Skeletal muscle cell (primary cell): ENCODE measurements at places on chromosomes 7 and 10.

DNA sequence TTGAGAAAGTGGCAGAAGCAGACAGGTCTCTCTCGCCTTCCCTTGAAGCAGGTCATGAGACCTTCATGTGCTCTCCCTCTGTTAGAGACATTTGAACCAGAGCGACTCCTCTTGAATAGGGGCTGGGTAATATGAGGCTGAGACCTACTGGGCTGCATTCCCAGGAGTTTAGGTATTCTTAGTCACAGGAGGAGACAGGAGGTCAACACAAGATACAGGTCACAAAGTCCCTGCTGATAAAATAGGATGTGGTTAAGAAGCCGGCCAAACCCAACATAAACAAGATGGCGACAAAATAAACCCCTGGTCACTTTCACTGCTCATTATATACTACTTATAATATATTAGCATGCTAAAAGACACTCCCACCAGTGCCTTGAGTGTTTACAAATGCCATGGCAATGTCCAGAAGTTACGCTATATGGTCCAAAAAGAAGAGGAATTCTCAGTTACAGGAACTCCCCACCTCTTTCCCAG lies 43.5 kb upstream of the MSRB2 start:
- DNase-seq = no peak

DNA sequence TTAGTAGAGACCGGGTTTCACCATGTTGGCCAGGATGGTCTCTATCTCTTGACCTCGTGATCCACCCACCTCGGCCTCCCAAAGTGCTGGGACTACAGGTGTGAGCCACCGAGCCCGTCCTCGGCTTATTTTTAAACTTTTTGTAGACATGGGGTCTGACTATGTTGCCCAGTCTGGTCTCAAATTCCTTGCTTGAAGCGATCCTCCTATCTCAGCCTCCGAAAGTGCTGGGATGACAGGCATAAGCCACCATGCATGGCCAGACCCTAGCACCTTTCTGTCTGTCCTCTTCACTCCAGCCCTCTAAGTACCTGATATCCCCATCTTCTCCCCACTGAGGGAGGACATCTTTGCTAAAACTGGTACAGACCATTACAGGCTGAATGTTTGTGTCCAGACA lies 41.4 kb downstream of the TMEM130 start:
- DNase-seq = no peak

DNA sequence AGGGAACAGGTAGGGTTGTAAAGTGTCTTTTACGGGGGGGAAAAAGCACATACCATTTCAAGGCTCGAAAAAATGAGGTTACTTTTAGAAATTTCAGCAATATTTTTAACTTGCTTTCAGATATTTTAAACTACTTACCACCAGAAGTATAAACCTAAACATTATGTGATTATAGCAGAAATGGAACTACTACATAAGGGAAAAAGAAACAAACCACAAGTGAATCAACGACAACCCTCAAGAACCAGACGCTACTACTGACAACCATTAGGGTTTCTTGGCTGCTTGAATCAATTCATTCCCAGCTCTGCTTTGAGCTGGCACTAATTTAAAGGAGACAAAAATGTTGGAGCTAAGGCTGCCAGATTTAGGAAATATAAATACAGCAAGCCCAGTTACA lies 80.1 kb downstream of the ZFAND4 start:
- DNase-seq = no peak

GRCh38 chr7:134098072-134098471 lies 29.1 kb upstream of the LRGUK start:
- DNase-seq = no peak

DNA sequence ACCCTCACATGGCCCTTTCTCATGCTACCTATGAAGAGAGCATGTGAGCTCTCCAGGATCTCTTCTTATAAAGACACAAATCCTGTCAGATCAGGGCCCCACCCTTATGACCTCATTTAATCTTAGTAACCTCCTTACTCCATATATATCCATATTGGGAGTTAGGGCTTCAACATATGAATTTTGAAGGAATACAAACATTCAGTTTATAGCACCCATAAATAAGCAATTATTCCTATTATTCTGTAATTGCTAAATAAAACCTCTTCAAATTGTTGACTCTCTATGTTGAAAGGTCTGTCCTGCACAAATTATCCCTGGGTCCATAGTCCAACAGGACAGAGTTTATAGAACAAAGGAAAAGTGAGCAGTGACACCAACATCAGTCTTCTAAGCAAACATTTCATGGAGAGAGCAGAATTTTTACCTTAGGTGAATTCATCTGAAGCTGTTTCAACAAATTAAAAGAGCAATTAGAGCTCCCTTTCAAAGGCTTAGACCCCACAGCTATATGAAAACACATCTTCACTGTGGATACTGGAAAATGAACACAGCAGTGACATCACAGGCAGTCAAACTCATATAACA lies 12.2 kb downstream of the DOCK4 start:
- no peak for DNase-seq
